NB4 (cell line): ENCODE measurements at places on chromosomes 7 and 10.

GRCh38 chr7:108499566-108499965 lies 26.4 kb downstream of the PNPLA8 start:
- DNase-seq: no peak

- DNase-seq: no peak
These were observed 170.3 kb downstream of the TCERG1L start for GRCh38 chr10:131141207-131141606.

DNA sequence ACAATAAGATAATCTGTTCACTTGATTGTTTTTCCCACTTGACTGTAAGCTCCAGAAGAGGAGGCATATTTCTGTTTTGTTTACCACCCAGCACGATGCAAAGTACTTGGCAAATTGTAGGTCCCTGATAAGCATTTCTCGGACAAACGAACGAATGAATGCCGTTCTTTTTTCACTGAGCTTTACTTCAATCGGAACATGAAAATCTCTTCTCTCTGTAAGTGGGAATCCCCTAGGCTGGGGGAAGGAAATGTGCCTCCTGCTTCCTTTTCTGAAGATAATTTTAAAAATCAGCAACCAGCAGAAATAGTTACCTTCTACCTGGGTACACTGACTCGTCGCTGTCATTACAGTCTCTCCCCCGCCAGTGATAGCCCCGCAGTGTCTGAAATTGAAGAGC lies 102.9 kb downstream of the AOAH start:
- no peak for DNase-seq

GRCh38 chr10:80542053-80542452 lies 4.4 kb downstream of the SH2D4B start:
- no peak for DNase-seq

GRCh38 chr7:98670186-98670585 lies 53.1 kb downstream of the NPTX2 start:
- DNase-seq: no peak

GRCh38 chr7:47967708-47968107 lies 11.7 kb downstream of the HUS1 start:
- no peak for DNase-seq

DNA sequence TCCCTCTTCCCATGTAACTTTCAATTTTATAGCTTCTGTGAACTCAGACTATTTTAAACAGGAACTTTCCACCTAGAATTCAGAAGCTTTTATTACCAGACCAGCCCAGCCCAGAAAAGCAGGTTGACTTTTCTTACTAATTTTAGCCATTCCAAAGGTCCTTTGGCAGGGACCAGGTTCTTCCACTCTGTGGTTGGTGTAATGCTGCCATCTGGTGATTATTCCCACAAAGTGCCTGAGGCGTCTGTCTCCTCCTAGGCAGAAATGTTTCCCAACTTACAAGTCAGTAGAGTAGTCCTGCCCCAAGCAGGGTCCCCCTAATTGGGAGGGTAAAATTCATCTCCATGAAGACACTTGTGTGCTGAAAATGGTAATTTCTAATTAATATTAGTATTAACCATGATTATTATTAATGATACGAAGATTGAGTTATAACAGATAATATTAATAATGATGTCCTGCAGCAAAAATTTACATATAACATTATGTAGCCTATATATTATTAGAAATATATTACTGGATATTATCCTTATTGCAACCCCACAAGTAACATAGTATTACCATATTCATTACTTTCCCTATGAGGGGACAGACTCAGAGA lies 53.0 kb upstream of the PPP1R17 start:
- DNase-seq: peak; percentile 68

- DNase-seq: no peak
These were observed 38.2 kb downstream of the TNS3 start for GRCh38 chr7:47543714-47544113.

DNA sequence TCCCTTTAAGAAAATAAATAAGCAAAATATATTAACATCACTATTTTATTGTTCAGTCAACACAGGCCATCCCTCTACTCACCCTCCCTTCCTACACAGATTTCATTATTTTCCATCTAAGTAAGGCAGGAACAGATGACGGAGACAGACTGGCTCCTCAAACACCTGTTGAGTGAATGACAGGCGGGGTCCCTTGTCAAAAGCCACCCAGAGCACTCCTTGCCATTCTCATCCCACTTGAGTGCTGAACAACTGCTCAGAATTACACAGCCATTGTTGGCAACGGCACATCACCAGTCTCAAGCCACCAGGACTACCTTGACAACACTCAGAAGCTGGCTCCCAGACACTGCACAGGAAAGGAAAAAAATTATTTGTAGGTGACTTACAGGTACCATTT lies 3.3 kb downstream of the GRB10 start:
- no peak for DNase-seq
